ENCODE measurements at places on chromosomes 13 and 19.

DNA sequence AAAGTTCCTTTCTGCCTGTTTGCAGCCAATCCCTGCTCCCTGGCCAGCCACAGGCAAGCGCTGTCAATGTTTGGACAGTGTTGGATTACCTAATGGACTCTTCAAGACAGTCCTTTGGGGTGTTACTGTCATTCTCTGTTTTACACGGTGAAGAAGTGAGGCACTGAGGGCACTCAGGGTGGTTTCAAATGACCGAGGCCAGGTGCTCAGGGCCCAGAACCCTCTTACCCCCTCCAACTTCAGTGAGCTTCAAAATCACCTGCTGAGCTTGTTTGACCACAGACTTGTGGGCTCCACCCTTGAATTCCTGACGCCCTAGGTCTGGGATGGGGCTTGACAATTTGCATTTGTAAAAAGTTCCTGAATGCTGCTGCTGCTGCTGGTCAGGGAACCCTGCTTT is 97.9 kb downstream of the GGACT start:
- no peak for DNase-seq

DNA sequence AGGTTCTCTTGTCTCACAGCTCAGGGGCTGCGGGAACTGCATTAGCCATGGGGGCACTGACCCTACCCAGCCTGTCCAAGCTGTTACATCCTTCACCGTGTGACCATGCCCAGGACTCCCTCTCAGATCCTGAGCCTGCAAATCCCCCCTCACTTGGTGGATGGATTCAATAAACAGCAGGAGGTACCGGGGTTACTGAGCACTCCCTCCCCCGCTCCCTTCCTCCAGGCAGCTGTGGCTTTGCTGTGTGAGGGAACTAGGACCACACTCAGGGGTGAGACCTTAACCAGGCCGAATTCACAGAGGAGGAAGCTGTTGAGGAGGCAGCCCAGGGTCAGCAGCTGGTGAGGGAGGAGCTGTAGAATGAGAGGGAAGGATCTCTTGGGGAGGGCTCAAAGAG is 27.0 kb upstream of the CEACAM1 start:
- no peak for DNase-seq

DNA sequence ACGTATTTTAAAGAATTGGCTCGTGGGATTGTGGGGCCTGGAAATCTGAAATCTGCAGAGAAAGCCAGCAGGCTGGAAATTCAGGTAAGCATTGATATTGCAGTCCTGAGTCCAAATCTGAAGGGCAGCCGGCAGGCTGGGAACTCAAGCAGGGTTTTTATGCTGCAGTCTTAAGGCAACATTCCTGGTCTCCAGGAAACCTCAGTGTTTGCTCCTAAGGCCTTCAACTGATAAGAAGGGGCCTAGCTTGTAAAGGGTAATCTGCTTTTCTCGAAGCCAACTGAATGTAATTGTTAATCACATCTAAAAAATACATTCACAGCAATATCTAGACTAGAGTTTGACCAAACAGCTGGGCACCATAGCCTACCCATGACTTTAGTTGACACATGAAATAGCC is 154.4 kb downstream of the EFNB2 start:
- no peak for DNase-seq

DNA sequence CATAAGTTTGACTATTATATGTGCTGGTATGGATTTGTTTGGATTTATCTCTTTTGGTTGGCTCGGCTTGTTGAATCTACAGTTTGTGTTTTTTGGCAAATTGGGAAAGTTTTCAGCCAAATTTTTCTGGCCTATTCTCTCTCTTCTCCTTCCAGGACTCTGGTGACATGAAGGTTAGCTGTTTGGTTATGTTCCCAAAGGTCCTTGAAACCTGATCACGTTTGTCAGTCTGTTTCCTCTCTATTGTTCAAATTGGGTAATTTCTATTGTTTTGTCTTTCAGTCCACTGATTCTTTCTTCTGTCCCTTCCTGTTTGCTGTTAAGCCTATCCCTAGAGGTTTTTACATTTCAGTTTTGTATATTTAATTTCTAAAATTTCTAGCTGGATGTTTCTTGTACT is 81.5 kb upstream of the SHISA2 start:
- DNase-seq = no peak

DNA sequence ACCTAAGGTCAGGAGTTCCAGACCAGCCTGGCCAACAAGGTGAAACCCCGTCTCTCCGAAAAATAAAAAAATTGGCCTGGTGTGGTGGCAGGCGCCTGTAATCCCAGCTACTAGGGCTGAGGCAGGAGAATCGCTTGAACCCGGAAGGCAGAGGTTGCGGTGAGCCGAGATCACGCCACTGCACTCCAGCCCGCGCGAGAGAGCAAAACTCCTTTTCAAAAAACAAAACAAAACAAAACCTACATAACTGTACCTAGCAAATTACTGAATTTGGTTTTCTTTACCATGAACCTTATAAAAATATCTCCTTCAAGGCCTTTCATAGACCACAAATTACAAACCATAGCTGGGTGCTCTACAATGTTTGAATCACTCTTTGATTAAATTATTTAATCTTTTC is 760 bp downstream of the ZNF91 start:
- DNase-seq = peak; percentile 33

DNA sequence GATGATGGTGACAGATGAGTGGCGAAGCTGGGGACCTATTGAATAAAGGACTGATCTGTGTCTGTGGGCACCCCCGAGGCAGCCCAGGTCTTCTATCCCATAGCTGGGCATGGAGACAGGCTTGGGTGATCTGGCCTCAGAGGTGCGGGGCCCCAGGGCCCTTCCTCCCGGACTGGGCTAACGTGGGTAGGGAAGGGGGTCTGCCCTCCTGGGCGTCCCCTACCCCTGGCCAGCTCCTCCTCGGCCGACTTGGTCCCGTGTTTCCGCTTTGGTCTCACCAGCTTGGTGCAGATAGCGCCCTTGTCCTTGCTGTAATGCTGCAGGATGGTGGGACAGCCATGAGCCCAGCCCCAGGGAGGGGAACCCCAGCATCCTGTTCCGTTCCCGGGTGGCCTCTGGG is 3.3 kb downstream of the MATK start:
- no peak for DNase-seq

GRCh38 chr13:30346153-30346788 is 38.9 kb upstream of the KATNAL1 start:
- peak; percentile 7 for DNase-seq

DNA sequence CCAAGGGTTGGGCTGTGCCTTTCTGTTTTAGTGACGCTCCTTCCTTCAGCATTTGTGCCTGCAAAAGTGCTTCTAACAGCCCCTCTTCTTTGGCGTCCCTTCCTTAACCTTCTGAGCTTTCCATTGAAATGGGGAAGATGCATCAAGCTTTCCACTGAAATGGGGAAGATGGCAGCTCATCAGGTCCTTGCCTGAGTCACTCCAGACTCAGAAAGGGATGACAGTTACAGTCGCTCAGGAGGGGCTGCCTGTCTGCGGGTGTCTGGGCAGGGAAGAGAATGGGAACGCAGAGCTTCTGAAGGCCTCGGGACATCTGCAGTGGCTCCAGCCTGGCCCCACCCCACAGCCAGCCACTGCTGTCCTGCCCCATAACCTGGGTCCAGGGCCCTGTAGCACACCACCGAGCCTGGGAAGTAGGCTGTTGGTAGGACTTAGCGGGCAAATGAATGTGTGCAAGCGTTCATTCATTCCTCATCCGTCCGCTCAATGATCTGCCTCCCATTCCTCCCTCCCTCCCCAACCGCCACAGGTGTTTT is 9.8 kb downstream of the AP1M1 start:
- DNase-seq = no peak

- no peak for DNase-seq
Observed at GRCh38 chr13:78826312-78826711, 167.4 kb upstream of the OBI1 start.

DNA sequence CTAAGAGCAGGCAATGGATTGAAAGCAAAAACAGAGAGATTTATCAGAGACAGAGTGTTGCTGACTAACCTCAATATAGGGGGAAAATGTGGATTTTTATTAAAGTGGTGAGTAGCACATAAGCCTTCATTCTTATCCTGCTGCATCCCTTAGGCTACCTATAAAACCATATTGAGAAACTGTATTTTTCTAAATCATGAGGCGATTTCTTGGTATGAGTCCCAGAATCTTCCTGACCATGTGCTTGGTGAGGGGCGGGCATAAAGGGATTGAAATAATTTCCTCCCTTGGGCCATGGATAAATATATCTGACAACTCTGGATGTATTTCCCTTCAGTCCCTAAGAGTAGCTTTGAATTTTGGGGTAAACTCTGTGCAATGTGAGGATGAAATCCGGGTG is 72.8 kb downstream of the EFNB2 start:
- DNase-seq = no peak

DNA sequence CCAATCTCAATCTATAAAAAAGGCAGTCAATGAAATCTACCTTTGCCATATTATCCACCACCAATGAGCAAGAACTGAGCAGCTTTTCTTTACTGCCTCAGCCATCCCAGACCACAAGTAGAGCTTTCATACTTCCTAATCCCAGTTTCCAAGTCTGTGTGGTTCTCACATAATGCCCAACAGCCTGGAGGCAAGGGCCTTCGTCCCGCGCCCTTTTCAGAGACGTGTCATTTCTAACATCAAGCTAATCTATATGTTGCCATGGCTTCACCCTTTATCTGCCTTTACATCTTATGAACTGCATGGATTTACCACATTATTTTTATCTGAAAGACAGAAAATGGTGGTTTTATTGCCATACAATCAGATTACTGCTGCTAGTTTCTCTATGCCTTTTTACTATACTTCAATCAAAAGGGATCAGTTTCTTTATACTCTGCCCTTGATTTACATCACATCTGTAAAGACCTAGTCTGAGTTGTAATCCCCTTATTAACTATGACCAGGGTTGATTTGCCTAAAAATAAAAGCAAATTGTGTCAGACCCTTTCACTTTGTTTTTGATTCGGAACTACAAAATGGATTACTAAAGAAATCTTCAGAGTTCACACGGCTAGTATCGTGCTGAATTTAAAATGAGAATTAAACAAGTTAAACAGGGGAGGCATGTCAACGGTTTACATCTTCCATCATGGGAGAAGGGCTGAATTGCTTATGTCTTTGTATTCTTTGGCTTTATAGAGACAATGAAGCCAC is 5.9 kb downstream of the EFNB2 start:
- DNase-seq = no peak

- DNase-seq = no peak
Observed at GRCh38 chr13:100138859-100139491, 50.1 kb downstream of the PCCA start.

DNA sequence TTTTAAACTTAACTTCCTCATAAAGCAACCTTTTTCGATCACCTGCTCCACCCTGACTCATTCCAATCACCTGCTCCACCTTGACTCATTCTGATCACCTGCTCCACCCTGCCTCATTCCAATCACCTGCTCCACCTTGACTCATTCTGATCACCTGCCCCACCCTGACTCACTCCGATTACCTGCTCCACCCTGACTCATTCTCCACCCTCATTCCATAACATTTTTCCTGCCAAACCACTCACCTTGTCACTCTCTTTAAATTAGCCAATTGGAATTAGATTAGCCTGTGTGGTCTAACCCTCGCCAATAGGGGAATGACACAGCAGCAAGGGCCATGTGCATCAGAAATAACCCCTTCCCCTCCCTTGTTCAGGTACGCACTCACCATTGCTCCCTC is 31.9 kb upstream of the ZNF83 start:
- DNase-seq = no peak

DNA sequence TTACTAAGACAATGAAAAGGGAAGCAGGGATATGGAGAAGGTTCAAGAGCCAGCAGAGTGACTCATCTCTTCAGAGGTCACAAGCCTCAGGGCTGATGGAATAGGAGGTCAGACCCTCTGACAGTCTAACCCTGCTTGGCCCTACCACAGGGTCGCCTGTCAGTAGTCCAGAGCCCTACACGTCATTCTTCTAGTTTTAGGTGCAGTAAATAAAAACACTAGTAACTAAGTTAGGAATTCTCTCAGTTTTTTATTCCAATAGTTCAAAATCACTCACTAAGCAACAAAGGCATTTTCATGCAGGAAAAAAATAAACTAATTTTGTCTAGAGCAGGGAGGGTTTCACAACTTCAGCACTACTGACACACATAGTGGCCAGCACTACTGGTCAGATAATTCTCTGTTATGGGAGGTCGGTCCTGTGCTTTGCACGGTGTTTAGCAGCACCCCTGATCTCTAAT is 27.2 kb downstream of the FOXO1 start:
- DNase-seq = no peak

GRCh38 chr19:41398050-41398418 is 416 bp downstream of the BCKDHA start:
- DNase-seq = no peak

DNA sequence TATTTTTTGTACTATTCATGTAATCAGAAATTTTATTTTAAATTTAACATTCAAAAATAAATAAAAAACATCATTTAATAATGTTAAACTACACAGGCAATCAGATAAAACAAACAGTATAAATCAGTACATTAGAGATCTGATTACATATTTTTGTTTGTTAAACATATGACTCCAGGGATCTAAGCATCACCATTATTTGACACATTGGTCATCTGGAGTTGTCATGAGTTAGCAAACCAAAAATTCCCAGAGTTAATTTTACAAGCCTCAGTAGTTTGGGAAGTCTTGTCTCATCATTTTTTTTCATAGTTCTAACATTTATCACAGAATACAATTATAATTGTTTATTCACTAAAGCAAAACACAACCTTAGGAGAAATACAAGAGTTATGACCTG is 770.8 kb upstream of the SLITRK6 start:
- DNase-seq = no peak

- no peak for DNase-seq
Observed at GRCh38 chr13:98523455-98524102, 53.3 kb downstream of the STK24 start.

- DNase-seq = no peak
Observed at GRCh38 chr19:34985249-34986022, 14.7 kb upstream of the GRAMD1A start.

DNA sequence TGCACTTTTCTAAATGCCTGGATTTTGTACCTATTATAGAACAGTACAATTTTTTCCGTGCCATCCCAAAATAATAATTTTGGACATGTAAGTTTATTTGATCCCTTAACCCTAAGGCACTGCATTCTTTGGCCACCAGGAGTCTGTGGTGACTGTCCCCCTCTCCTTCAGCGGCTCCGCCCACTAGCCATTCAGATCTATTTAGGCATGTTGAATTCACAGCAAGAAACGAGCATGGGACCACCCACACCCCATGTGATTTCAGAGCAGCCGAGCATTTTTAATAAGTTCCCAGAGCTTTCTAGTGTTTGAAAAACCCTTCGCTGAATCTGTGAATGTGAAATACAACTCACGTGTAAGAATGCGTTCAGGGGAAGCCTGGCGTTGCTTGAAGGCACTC is 567.5 kb downstream of the MYO16 start:
- DNase-seq = no peak

DNA sequence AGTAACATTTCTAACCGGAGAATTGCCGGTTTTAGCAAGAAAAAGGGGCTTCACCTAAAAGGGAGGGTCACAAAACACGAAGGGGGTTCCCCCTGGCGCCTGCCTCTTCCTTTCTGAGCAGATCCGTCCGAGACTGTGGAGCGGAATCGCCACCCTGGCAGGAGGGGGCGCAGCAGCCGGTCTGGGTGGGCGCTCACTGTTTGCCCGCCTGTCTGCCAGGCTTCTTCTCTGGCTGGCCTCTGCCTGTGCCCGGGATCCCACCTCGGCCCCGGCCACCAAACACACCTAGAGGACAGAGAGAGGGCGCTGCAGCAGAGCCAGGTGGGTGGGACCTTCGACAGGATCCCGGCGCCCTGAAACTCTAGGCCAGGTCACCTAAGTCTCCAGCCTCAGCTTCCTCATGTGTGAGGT is 15.6 kb downstream of the LSM4 start:
- no peak for DNase-seq

GRCh38 chr19:4744451-4745174 is 21.0 kb upstream of the DPP9 start:
- DNase-seq = no peak

- DNase-seq = peak; percentile 19
Observed at GRCh38 chr19:37251308-37252229, 33.6 kb downstream of the ZNF383 start.
